ENCODE measurements at places on chromosomes 3 and 15.
A peak's percentile ranks its signal among the peaks of the same experiment; 100 is the strongest.

- DNase-seq: no peak
Measured at GRCh38 chr3:161035711-161036110, 69.4 kb downstream of the B3GALNT1 start.

DNA sequence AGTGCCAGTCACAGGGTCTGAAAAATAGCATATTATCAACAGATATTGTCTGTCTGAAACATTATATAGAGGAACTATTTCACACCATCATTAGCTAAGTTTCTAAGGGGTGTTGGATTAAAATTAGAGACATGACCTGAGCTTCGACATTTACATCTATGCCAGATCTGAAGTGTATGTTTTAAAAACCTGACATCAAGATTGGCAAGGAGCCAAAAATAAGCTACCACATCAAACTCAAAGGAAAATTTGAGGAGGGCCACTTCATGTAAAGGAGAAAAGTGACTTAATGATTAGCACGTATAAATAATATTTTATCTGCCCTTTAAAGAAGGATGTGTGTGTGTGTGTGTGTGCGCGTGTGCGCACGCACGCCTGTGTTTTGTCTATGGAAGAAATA is 752.0 kb upstream of the GRM7 start:
- DNase-seq: no peak

- no peak for DNase-seq
Measured at GRCh38 chr15:76398317-76399104, 61.9 kb downstream of the ISL2 start.

GRCh38 chr3:58296269-58296668 is 9.8 kb upstream of the RPP14 start:
- no peak for DNase-seq

GRCh38 chr3:39386318-39386717 is 3.1 kb downstream of the SLC25A38 start:
- no peak for DNase-seq

DNA sequence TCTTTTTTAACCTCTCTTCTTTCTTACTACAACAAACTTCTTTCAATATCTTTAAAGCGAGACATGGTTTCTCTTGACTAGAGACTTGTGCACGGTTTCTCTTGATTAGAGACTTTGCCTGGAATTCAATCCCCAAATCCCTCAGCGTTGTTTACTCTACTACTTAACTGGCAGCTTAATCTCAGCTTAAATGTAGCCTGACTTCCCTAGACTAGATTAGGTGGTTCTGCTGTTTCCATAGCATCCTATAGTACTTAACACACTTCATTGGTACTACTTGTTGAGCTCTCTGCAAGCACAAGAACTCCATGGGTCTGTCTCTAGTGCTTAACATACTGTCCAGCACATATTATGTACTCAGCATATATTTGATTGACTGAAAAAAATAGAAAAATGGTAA is 168.2 kb upstream of the GPR149 start:
- DNase-seq: no peak

DNA sequence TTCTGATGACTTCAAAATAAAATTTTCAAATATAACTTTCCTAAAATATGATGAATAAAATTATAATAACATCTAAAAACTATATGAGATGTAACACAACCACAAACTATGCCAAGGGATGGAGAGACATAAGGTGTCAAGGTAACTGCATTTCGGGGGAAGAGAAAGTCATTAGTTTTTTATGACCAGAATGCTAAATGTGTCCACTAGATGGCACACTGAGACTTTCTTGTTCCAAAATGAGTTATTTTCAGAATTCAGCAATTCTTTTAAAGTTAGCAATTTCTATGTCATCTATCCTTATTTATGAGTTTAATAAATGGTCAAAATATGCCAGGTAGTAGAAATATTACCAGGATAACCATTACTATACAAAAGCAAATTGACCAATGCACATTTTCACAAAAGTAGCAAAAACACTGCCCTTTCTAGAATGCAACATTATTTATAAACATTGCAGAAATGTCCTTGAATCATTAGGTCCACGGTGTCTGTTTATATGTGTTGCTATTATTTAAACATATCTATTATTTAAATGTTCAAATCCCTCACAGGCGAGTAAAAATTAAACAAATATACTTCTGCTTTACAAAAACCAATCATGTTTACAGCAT is 374.2 kb downstream of the PLCL2 start:
- peak; percentile 17 for DNase-seq

- no peak for DNase-seq
Measured at GRCh38 chr15:62935300-62936081, 107.1 kb upstream of the TPM1 start.

DNA sequence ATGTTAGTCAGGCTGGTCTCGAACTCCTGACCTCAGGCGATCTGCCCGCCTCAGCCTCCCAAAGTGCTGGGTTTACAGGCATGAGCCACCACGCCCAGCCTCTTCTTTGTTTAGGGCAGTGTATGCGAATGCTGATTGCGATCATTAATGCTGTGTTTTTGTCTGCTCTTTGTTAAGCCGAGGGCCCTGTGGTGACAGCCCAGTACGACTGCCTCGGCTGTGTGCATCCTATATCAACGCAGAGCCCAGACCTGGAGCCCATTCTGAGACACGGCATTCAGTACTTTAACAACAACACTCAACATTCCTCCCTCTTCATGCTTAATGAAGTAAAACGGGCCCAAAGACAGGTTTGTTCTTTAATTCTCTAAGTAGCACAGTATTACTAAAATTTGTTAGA is 7.8 kb downstream of the KNG1 start:
- DNase-seq: no peak

DNA sequence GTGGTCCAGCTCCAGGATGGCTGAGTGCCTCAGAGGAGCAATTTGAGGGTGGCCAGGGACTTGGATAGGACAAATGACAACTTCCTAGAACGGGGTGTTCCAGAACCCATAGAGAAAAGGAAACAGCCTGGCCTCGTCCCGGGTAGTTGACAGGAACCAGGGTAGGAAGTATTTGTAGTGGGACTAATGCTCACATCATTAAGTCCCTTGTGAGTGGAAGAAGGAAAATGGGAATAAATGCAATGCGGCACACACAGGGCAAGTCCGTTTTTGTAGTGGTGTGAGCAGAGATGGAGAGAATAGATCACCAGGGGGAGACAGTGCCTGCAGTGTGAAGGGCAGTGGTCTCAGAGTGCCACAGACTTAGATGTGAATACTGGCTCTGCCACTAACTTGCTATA is 19.6 kb downstream of the TIMP4 start:
- no peak for DNase-seq

DNA sequence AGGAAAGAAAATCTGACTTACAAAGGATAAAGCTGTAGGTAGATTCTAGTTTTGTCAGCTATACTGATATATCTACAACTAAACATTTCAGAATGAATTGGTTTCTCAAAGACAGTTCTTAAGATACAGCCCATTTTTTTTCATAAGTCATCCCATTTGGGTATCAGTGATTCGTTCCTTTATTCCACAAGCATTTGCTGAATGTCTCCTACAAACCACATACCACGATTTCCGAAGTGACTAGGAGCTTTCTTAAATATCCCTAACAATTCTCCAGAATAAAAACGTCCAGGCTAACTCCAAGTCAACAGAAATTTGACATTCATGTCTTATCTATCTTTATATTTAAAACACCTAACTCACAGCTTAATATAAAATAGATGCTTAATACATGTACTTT is 59.8 kb downstream of the TP53BP1 start:
- DNase-seq: no peak

DNA sequence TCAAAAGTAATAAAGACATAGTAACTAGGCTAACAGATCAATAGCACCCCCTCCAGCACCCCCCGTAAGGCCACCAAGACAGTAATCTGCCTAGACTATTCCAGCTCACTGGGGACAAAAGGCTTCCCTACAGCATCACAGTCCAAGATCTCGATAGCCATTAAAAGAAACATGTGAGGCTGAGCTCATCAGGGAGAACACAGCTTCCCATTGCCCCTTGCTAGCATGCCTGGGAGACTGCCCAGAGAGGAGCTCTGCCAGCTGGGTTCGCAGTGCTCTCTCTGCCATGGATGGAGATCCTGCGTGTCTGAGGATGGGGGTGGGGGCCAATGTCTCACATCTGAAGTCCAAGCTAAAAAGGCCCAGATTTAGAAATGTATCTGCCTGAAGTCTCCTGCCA is 17.8 kb downstream of the LRIG1 start:
- DNase-seq: no peak

GRCh38 chr3:99143493-99143892 is 242.0 kb upstream of the DCBLD2 start:
- no peak for DNase-seq

- DNase-seq: no peak
Measured at GRCh38 chr3:7697548-7697947, 804.1 kb upstream of the LMCD1 start.

DNA sequence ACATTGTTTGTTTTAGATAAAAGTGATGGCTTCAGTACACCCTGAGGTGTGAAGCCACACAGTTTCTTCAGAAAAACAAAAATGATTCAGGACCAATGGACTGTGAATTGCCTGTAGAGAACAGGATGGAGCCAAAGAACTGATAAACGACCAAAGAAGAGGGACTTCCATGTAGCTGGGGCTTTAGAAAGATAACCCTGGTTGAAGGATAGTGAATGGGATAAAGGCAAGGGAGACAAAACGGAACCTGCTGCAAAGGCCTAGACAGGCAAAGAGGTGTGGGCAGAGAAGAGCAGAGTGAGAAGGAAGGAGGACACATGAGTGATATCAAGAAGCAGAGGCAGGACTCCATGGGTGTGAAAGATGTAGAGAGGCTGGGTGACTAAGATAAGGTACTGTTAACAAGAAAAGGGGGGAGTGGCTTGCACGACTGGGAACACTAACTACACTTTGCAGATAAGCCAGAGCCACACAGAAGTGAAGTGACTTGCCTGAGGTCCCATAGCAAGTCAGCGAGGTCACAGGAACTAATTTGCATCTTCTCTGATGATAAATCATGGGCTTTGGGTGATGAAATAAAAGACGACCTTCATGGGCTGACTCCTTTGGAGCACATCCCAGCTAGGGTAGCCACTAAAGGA is 44.3 kb downstream of the RAB6B start:
- DNase-seq: no peak

- DNase-seq: no peak
Measured at GRCh38 chr3:151553888-151554287, 93.0 kb upstream of the IGSF10 start.
